ENCODE measurements at places on chromosomes 3 and 15.

GRCh38 chr3:14147066-14147435, 22.2 kb downstream of the TMEM43 start:
- DNase-seq, result no peak

DNA sequence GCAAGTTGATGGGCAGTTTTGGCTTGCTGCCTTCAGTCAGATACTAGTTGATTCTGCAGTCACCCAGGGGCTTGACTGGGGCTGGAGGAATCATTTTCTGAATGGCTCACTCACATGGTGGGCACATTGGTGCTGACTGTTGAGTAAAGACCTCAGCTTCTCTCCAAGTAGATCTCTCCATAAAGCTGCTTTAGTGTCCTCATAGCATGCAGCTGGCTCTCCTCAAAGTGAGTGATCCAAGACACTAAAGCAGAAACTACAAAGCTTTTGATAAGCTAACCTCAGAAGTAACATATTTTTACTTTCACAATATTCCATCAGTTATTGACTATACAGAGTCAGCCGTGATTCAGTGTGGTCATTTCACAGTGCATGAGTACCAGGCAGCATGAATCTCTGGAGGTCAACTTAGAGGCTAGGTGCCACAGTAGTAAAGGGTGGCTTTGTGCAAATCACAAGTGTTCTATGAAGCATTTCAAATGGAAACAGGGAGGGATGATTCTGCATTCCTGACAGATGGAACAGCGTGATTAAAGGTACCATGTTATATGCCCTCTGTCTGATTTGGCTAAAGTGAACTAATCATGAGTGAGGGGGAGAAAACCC, 24.3 kb upstream of the ATP8B4 start:
- DNase-seq, result no peak

DNA sequence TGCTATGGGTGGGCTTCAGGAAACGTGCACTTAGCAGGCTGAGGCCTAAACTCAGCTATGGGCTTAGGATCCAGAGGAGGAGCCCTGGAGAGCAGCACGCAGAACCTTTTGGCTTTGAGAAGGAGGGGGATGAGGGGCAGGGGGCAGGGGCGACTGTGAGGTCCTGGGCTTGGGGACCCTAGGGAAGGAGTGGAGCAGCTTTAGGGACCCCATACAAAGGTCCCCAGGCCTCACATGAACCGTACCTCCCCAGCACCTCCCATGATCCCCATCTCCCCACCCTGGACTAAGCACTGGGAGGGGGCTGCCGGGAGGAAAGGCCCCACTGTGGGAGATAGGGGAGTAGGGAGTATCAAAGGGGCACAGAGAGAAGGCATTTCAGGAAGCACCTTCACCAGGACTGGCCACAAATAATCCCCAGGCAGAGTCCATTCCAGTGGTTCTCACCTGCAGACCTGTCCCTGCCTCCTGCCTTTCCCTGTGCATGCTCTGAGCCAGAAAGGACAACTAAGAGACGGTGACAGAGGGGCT, 62.0 kb upstream of the KLF13 start:
- no peak for DNase-seq

DNA sequence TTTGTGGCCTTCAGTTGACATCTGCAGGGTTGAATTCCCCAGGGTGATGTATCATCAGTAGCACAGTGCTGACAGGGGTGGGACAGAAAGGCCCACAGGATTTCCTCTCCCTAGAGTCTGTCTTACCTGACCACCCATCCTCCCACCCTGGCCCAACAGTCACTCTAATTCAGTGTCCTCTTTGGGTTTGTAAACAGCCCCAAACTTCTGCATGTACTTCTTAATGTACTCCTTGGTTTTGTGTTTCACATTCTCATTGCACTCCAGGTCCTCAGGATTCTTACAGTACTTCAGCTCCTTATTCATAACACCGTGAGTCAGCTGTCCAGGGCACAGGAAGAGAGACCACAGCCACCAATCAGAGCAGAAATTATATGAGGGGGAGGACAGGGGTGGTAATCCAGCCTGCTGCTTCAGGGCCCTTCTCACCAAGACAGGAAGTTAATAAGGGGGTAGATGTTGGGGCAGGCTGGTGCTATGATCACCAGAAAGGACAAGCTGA, 37.5 kb downstream of the NBEAL2 start:
- peak; percentile 36 for DNase-seq

DNA sequence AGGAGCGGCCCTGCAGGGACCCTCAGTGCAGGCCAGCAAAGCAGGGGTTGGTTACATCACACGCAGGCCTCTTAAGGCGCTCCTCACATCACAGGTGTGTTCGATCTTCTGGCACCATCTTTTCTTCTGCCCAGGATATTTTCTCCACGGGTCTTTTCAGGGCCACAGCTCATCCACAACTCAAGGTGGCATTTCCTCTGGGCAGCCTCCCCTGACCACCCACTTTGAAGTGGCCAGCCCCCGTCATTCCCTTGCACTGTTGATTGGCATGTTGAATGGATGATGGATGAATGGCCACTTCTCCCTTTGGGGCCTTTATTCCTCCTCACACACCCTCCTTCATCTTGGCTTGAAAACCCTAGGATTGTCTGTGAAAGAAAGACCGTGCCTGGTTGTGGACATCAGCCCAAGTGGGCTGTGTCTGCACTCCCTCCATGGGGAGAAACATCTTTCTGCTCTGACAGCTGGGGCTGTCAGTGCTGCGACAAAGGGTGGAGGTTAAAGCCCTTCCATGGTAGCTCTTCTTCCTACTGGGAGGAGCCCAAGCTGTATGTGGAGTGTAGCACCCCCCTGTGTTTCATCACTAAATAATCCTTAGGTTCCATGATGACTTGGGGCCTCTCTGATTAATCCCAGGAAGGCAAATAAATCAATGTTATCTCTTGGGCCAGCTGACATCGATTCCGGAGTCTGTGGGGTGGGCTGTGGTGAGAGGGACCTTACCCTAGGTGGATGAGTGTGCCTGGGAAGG, 102.5 kb downstream of the EPHB1 start:
- DNase-seq, result no peak

DNA sequence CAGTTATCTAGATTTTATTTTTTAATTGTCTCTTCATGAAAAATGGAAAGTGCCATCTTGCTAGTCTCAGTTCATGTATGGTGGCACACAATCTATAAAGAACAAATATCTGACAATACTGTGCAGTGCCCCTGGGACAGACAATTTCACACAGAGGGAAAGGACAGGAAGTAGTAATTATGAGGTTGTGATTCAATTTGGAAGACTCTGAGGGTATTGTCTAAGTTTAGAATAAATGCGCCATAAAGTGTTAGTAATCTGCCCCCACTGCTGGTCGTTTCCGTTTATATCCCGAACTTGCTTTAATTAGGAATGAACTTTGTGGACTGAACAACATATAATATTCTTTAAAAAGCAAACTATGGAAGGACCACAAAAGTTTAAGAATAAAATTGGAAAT, 196.4 kb upstream of the SLC24A5 start:
- DNase-seq, result no peak

DNA sequence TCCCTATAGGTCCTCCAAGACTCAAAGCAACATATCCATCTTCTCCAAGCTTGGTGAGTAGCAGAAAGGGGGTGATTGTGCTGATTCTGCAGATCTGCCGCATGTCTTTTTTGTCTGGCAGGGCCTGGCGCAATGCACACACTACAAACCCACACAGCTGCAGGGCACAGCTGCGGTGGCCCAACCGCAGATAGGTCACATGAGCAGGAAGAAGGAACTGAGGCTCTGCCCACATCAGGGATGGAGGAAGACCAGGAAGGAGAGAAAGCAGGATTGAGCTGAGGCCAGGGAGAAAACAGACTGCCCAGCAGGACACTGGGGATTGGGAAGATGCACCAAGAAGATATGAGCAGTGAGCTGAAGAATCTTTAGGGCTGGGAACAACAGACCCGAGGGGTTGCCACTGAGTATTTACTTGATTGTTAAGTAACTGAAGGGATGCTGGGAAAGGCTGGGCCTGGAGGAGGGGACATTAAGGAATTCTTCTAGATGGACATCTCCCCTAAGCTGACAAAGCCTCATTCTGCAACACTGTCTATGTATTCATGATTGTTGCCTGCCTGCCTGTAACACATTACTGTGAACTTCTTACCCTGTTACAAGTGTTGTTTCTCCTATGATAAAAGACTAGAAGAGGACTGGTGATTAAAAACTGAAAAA, 126.7 kb downstream of the MYLK start:
- DNase-seq, result no peak

DNA sequence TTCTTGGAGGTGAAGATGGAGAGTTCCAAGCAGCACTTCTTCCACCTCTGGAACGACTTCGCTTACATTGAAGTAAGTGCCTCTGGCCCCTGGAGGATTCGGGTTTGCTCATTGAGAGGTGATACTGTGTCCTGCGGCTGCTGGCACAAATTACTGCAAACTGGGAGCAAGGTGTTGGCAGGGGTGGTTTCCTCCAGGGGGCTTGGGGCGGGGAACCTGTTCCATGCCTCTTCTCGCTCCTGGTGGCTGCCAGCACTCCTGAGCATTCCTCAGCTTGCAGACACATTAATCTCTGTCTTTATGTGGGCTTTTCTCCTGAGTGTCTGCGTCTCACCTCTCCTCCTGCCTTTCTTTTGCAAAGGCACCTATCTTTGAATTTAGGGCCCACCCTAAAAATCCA, 47.4 kb downstream of the MESD start:
- no peak for DNase-seq

GRCh38 chr3:22475665-22476240, 724.7 kb upstream of the ZNF385D start:
- no peak for DNase-seq

GRCh38 chr3:146772211-146772743, 167.1 kb upstream of the PLSCR5 start:
- no peak for DNase-seq
